ENCODE measurements at places on chromosomes 1 and 21.

- no peak for DNase-seq
These were observed 67.8 kb upstream of the POU3F1 start for GRCh38 chr1:38114241-38115026.

GRCh38 chr1:115364046-115364779 lies 26.2 kb upstream of the NGF start:
- no peak for DNase-seq

- DNase-seq, result no peak
These were observed 1.0 kb downstream of the ROR1 start for GRCh38 chr1:63774617-63775417.

DNA sequence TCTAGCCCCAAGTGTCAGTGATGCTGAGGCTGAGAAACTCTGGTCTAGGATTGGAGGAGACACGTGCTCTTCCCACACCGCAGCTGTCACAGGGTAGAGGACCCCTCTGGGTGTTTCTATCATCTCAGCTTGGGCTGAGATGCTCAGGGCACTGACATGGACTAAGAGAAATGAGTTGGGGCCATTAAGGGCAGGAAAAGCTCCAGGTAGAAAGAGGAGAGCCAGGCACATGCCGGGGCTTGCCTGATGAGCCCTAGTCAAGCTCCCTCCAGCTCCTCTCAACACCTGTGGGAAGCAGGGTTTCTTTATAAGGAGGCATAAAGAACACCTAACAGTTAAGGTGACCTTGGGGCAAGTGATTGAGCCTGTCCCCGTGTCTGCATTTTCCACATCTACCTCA lies 17.3 kb downstream of the ABCA4 start:
- DNase-seq, result no peak

- DNase-seq, result no peak
These were observed 6.0 kb upstream of the TRAPPC10 start for GRCh38 chr21:44006017-44006619.

GRCh38 chr1:86888327-86888726 lies 25.6 kb downstream of the SELENOF start:
- DNase-seq, result no peak

DNA sequence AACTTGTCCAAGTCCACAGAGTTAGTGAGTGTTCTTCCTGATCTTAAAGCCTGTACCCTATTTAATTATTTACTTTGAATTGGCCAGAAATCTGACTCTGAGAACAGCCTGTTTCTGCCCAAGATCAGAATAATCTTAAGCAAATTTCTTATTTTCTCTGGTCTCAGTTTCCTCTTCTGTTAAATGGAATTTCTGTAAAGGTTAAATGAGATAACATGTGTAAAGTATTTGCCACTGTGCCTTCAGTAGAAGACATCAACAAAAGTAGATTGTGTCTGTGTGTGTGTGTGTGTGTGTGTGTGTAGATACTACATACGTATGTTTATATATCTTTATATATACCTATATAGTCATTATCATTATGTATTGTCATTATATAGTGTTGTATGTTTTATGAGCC lies 124.2 kb upstream of the FGGY start:
- DNase-seq, result no peak

- no peak for DNase-seq
These were observed 27.2 kb upstream of the KIF21B start for GRCh38 chr1:201050515-201051277.

DNA sequence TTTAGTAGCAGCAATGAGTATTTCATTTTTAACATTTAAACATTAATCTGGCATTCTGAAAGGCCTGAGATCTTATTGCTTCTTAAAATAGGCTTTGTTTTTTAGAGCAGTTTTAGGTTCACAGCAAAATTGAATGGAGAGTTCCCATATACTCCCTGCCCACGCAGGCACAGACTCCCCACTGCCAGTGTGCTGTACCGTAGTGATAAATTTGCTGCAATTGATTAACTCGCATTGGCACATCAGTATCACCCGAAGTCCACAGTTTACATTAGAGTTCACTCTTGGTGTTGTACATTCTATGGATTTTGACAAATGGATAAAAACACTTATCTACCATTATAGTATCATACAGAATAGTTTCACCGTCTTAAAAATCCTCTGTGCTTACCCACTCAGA lies 71.8 kb upstream of the ERRFI1 start:
- no peak for DNase-seq

- no peak for DNase-seq
These were observed 14.7 kb downstream of the XPR1 start for GRCh38 chr1:180646547-180646946.

DNA sequence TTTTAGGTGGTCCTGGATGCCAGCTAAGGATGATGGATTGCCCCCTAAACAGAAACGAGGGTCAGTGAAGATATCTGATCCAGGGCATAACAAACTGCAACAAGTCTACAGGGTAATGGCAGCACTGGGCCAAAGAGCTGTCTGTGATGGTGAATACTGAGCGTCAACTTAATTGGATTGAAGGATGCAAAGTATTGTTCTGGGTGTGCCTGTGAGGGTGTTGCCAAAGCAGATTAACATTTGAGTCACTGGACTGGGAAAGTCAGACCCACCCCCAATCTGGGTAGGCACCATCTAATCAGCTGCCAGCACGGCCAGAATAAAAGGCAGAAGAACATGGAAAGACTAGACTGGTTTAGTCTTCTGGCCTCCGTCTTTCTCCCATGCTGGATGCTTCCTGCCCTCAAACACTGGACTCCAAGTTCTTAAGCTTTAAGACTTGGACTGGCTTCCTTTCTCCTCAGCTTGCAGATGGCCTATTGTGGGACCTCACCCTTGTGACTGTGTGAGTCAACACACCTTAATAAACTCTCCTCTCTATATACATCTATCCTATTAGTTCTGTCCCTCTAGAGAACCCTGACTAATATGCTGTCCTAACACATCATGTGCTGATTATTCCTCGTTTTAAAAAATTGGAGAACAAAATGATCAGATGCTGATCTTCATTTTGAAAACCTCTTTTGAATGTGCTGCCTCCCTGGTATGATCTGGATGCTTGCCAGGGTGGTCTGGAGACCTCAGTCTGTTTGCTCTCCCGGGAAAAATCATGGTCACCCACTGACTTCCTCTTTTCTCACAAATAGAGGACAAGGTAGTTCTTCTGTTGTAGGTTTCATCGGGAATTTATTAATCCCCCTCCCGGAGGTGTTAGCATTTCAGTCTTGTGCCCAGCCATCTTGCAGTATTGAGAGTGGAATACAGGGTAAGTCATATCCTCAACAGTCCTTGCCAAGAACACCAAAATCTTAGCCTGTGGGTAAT lies 234.7 kb downstream of the SETD4 start:
- DNase-seq, result no peak

DNA sequence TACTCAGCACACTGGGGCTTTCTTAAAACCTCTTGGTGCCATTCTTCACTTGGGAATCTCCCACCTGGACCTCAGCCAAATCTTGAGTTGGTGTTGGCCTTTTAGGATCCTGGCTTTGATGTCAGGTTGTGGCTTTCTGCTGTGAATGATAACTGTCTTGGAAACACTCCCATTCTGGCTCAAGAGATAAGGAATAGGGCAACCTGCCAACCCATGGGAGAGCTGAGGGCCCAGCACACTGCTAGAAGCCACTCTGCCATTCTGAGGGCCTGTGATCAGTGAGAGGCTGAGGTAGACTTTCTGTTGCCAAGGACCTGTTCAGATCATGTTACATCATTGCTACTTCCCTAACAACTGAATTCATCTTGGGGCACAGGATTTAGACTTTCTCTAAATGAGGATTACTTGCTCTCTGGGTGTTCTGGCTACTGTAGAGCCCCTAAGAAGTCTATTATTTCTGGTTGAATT lies 45.8 kb downstream of the TTC39A start:
- no peak for DNase-seq

- no peak for DNase-seq
These were observed 15.0 kb upstream of the IL20 start for GRCh38 chr1:206850401-206850800.

- no peak for DNase-seq
These were observed 387.6 kb downstream of the KIF26B start for GRCh38 chr1:245542365-245542764.

- DNase-seq, result no peak
These were observed 6.7 kb downstream of the RNF223 start for GRCh38 chr1:1067284-1067859.

DNA sequence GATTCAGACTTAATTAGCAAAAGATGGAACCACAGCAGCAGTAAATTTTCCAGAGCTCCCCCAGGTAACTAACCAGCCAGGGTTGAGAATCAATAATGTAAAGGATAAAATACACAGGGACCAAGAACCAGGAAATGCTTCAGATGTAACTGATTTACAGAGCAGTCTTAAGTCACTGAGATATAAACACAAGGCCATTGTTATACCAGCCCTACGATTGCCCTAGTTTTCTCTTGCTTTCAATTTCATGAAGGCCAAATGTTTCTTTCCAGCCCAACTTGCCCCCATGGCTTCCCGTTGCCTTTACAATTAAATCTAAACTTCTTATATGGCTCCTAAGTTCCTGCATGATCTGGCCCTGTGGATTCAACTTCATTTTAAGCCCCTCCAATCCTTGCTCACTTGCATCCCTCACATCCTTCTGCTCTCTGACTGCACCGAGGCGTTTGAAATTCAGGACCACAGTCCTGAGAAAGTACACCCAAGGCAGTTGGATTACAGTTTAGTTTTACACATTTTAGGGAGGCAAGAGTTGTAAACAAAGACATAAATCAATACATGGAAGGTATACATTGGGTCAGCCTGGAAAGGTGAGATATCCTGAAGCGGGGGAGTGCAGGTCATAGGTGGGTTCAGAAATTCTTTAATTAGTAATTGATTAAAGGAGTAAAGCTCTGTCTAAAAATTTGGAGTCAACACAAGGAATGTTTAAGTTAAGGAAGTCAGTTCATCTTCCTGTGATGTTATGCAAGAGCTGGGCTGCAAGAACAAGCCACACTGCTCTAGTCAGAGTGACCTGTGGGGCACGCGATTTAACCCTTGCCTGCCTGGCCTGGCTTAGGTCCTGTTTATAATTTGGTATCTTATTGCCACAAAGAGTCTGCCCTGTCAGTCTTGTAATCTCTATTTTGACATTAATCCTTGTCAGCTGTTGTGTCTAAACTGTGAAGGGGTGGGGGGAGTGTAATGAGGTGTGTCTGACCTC lies 69.9 kb upstream of the COG2 start:
- DNase-seq, result no peak

DNA sequence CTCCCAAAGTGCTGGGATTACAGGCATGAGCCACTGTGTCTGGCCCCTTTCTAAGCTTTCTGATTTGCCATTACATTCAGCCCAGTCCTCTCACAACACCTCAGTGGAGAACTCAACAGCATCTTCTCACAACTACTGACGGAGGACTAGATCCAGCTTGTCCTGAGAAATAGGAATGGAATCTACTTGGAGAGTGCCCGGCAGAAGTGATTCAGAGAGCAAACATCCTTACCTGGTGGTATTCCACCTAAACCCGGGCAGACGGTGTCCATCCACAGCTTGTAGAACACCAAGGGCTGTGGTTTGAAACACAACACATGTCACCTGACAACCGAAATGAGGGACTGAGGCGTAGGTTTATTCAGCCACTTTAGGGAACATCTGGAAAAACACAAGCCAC lies 28.8 kb upstream of the CCSAP start:
- DNase-seq, result no peak

DNA sequence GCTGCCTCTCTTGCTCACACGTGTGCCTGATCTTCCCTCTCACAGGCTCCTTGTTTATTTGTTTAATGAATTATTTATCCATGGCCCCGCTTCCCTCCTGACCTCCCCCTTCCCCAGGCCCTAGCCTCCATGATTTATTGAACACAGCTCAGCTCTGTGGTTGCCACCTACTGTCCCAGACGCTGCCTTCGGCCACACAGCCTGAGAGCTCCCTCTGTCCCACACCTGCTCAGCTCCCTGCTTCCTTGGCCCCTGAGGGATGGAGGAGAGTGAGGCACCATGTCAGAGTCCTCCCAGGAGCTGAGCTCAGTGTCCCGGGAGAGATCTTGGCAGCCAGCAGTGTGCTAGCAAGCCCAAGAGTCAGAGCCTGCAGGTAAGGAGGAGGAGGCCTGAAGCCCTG lies 3.1 kb upstream of the EFNA3 start:
- DNase-seq, result no peak

- peak; percentile 60 for DNase-seq
These were observed 160.0 kb downstream of the SDCCAG8 start for GRCh38 chr1:243415663-243416408.

GRCh38 chr1:210817385-210818275 lies 316.3 kb downstream of the KCNH1 start:
- DNase-seq, result no peak

DNA sequence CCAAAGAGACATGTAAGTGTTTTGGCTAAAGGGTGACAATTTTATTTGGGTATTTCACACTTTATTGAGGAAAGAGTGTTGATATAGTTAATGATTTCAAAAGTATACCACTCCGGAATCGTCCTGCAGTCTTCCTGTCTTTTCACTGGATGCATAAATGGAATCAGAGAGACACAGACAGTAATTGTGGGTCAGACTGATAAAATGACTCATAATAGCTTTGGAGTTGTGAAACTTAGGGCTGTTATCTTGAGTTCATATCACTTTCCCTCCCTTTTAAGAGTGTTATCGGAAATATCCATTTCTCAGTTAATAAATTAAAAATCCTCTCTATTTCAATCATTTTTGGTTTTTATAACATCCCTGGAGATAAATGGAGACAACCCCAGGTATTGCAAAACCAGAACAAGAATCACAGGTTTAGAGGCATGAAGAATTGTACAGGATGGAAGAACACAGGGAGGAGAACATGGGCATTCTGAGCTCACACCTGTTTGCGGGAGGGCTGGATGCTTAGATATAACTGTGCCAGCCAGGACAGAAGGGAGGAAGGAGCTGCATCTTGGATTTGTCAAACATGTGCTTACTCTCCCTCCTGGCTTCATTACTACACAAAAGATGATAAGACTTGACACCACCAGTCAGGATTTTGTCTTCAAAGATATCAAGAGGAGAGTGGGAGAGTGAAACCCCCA lies 185.4 kb downstream of the LMO4 start:
- DNase-seq, result no peak

GRCh38 chr1:66275083-66275482 lies 258.9 kb upstream of the SGIP1 start:
- DNase-seq, result no peak

DNA sequence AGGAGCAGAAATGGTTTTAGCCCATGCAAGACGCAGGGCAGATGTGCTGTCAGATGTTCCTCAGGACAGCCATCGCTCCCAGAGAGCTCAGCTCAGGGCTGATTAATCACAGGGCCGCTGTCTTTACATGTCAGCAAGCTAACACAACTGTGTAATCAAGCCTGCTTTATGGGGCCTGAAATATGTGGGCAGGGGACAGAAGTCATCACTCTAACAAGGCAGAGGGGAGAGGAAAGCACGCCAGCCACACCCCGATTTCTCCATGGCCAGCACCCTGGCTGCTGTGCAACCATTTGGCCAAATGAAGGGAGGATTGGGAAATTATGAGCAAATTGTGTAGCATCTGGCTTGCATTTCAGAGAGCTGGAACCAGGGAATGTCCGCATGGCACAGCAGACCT lies 368.8 kb downstream of the NPHP4 start:
- no peak for DNase-seq

Measured in cerebellar nuclear complex (tissue), 1 donor.